ENCODE measurements at places on chromosomes 3 and 15.

- DNase-seq = no peak
These were observed 17.1 kb upstream of the EPHB3 start for GRCh38 chr3:184544513-184544861.

DNA sequence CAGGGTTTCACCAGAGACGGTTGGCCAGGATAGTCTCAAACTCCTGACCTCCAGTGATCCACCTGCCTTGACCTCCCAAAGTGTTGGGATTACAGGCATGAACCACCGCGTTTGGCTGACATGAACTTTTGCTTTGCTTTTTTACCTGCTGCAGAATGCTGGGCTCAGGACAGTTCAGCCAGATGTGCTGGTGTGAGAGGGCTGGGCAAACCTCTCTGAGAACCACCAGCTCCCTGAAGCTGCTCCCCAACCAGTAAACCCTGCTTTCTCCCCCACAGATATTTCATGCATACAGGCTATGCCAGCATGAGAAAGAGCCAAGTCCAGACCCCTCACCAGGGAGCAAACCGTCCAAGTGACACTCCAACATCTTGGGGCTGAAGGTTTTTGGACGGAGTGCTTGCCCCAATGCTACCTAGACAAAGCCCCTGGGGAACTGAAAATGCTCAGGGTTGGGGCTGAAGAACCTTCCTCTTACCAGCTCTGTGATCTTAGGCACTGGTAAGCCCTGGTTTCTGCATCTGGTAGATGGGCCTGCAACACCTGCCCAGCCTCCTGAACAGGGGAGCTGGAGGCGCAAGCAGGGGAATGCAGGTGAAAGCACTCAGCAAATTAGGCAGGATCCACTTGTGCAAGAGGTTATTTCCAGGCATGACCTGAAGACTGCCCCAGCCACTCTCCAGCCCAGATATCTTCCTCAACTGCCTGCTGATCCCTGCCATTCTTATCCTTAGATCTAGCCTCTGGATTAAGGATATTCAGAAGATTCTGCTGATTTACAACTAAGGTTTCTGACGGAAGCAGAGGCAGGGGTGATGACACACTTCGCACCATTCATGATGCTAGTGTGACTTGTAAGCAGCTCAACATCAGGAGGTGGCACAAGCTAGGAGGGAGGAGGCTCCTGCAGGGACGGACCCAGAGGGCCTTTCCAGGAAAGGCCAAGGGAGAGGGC lies 78.8 kb downstream of the TLE3 start:
- no peak for DNase-seq

GRCh38 chr3:17387108-17387507 lies 355.3 kb downstream of the TBC1D5 start:
- no peak for DNase-seq

- no peak for DNase-seq
These were observed 184.5 kb upstream of the CHRNA7 start for GRCh38 chr15:31845791-31846190.

GRCh38 chr3:40753951-40754350 lies 229.2 kb downstream of the ZNF621 start:
- DNase-seq = no peak

DNA sequence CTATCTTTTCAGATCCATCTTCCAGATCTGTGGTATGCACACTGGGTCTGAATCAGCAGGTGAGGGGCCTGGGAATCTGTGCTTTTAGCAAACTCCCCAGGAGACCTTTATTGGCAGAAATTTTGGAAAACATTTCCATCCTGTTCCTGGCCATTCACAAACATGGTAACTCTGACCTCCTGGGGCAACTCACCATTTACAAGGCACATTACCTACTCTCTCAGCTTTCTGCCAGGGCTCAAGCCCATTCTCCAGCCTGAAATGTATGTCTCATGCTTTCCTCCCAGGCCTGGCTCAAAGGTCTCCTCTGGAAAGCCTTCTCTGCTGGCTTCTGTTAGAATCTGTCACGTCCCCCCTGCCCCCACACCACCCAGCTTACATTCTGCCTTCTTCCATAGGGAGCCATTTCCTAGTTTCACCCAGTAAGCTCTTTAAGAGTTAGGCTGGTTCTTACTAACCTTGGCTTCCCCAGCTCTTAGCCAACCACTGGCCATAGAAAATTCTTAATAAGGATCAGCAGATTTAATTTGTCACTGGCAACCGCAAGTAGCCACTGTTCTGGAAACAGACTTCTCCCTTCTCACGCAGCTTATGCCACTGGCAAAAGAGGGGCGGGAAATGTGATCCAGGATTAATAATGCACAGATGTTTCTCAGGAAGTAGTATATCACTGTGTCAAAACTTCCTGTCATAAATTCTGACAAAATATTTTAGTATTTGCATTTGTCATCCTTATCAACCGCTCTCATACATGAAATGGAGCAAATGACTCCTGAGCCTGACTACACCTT lies 55.0 kb downstream of the RORA start:
- DNase-seq = no peak

- DNase-seq = no peak
These were observed 188.5 kb upstream of the PROK2 start for GRCh38 chr3:71973274-71974030.

DNA sequence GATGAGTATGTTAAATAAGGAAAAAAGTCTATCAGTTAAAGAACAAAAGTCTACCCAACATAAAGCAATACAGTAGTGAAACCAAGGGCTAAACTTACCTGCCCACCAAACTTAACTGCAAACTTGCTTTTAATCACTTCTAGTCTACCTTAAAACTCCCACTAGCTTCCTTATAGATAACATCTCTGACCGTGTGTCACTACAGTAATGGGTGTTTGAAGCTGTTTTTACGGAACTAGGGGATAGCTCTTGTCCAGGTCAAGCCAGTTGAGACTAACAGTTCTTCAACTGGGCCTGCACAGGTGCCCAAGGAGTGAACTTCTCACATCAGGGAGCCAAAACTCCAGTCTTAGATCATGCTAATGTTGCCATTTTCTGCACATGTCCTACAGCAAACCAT lies 132.3 kb downstream of the ZNF385D start:
- no peak for DNase-seq

DNA sequence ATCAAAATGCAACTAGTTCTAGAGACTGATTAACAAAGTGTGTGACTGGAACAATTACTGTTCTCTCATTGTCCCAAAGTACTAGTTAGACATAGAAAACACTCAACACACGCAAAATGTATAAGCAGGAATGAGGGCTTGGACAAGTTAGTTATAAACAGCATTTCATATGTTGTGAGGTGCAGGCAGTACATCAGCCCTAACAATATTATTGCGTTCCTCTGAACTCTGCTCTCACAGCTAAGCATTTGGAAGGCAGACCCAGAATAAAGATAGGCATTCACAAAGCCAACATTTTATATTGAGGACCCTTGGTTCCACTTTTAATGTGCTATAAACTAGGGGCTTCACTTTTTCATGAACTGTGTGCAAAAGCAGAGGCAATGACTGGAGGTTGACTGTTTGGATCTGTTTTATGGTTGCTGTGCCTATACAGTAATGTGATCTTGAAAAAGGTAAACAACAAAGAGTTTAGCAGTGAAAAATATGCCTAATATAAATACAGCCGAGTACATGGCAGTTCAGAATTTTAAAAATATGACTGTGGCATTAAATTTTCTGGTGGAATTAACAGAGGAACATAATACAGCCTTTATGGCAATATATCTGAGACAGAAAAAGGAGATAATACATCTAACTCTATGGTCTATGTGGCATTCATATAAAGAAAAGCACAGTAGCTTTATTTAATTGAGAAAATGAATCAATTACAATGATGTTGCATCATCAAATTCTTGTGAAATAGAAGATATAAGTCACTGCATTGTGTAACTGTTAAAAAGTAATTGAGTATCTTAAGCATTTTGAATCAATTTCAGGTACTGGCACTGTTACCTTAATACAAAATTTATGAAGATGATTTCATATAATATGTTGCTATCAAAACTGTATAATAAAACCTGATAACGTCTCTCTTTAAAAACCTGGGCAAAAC lies 80.0 kb upstream of the SKOR1 start:
- no peak for DNase-seq

DNA sequence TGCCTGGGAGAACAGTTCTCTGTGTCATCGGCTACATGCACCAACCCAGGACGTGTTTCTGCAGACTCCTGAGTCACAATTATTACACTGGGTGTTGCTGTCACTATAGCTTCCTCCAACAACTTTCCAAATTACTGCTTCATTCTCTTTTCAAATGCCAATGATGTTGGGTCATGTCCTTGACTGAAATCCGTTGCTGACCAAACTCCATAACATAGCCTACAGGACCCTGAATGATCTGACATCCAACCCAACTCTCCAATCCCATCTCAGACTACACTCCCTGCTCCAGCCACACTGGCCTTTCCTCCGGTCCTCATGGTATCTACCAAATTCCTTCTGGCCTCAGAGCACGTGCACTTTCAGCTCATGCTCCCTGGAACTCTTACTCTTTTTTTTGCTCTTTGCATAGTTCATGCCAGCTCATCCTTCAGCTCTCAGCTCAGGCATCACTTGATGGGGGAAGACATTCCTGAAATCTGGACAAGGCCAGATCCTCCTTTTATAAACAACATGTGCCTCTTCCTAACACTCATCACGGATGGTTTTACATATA lies 108.8 kb upstream of the PTPRG start:
- no peak for DNase-seq

- no peak for DNase-seq
These were observed 241.7 kb upstream of the GBE1 start for GRCh38 chr3:82002986-82003642.

GRCh38 chr15:39729500-39729899 lies 53.1 kb downstream of the FSIP1 start:
- no peak for DNase-seq

DNA sequence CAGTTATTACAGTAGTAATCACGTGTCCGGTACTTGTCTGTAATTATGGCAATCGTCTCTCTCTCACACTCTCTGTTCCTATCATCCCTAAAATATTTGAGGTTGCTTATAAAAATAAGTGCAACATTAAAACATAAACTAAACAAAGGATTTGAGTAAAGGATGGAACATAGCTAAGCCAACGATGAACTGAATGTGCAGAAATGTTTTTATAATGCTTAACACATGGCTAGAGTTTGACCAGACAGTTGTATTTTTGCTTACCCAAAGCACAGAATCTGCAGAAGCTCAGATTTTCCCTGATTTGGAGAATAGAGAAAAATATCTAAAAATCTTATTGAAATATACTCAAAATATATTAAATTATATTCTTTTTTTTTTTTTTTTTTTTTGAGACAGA lies 1030.9 kb downstream of the NAALADL2 start:
- DNase-seq = no peak

GRCh38 chr3:32470362-32470761 lies 32.3 kb downstream of the CMTM6 start:
- DNase-seq = no peak

- no peak for DNase-seq
These were observed 2.4 kb upstream of the LMCD1 start for GRCh38 chr3:8499181-8499611.

DNA sequence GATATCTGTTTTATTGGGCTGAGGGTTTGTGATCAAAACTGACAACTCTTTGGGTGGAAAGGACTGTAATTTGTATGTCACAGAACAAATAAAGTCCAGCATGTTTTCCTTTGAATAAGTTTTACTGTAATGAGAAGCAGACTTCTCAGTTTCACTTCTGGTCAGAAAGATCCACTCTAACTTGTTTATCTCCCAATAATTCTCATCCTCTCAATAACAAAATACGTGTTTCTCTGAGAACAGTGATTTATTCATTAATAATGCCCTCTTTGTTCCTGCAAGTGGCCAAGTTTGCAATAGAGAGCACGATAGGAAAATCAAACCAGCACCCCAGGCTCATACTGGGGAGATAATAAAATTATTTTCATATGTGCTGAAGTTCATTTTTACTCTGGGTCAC lies 190.6 kb downstream of the CNTN3 start:
- DNase-seq = no peak

DNA sequence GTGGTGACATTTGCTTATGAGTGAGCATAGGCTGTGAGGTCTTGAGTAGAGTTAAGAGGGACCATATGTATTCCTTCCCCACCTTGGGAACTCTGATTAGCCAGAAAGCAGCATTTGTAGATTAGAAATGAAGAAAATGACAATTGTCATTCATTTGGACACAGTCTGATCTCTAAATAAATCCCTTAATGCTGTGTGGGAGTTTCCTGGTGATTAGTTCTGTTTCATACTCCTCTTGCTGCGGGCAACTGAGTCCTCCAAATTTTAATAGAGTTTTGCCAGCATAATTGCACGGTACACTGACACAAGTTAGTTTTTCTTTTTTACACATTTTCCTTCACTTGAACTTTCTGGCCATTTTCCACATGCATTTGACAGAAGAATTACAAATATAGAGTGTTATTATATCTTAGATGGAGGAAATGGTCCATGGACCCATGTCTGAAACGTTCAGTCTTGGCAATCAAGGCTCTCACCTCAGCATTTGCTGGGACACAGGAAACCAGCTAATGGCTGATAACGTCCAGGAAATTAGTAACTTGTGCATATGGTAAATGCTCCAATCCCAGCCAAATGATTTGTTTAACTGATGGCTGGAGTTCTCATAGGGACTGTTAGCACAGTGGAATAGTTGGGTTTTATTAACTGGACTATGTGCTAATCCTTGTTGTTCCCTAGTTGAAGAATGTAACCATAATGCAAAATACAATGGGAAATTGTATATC lies 321.2 kb downstream of the RBMS3 start:
- DNase-seq = no peak

GRCh38 chr3:25171897-25172296 lies 256.2 kb upstream of the RARB start:
- DNase-seq = no peak

DNA sequence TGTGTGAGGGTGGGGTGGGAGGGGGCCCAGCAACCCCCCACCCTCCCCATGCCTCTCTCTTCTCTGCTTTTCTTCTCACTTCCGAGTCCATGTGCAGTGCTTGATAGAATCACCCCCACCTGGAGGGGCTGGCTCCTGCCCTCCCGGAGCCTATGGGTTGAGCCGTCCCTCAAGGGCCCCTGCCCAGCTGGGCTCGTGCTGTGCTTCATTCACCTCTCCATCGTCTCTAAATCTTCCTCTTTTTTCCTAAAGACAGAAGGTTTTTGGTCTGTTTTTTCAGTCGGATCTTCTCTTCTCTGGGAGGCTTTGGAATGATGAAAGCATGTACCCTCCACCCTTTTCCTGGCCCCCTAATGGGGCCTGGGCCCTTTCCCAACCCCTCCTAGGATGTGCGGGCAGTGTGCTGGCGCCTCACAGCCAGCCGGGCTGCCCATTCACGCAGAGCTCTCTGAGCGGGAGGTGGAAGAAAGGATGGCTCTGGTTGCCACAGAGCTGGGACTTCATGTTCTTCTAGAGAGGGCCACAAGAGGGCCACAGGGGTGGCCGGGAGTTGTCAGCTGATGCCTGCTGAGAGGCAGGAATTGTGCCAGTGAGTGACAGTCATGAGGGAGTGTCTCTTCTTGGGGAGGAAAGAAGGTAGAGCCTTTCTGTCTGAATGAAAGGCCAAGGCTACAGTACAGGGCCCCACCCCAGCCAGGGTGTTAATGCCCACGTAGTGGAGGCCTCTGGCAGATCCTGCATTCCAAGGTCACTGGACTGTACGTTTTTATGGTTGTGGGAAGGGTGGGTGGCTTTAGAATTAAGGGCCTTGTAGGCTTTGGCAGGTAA lies 8.1 kb downstream of the FAM131A start:
- no peak for DNase-seq

GRCh38 chr3:71541313-71541712 lies 42.2 kb downstream of the FOXP1 start:
- no peak for DNase-seq

Measured in activated T-cell treated with anti-CD3 and anti-CD28 coated beads, Interleukin-2, amount 50 U/mL, for 48 hours (primary cell).